ENCODE measurements at places on chromosomes 1 and 21.

DNA sequence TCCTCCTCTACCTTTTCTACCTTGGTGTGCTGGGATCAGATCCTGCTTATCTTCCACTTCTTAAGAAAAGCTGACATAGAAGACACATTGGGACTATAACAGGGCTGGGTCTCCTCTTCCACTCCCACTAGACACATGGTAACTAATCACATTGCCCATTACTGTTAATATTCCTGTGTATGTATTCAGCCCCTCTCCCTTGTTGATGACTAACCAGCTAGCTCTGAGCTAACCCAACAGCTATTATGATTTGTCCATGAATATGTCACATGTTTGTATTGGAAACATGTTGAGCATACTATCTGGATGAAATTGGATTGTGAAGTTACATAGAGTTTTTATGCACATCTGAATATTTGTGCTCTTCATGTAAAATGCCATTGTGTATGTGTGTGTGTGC, 52.9 kb downstream of the MPZL1 start:
- no peak for DNase-seq

- DNase-seq, result no peak
Measured at GRCh38 chr1:49051647-49052046, 275.0 kb upstream of the BEND5 start.

GRCh38 chr1:224193319-224193966, 10.4 kb downstream of the DEGS1 start:
- no peak for DNase-seq

GRCh38 chr1:15959827-15960446, 16.0 kb downstream of the ZBTB17 start:
- DNase-seq, result no peak

GRCh38 chr1:6342056-6342455, 51.5 kb downstream of the ACOT7 start:
- DNase-seq, result peak; percentile 67

- DNase-seq, result no peak
Measured at GRCh38 chr1:209736490-209737117, 19.2 kb upstream of the TRAF3IP3 start.

DNA sequence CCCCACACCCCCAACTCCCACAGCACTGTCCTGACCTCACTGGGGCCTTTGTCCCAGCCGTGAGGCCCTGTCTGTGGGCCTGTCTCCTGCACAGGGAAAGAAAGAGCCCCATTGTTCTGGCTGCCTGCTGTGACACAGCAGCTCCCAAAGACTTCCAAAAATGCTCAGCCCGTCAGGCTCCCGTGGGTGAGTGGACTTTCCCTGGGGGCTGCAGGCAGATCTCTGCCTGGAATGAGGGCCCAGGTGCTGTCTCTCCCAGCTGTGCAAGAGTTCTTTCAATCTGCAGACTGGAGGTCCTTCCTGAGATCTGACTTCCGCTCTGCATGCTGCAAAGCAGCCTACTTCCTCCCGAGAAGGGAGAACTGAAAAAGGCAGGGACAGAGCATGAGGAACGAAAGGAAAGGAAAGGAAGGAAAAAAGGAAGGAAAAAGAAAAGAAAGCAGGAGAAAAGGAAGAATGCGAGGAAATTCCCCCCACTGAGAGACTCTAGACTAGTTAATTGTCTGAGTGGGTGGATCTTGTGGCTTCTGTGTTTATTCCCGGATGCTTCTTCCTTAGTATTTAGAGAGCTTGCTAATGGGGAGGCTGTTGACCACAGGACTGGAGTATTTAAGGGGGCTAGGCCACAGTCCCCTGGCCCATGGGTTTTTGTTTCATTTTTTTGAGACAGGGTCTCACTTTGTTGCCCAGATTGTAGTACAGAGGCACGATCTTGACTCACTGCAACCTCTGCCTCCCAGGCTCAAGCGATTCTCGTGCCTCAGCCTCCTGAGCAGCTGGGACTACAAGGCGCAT, 15.0 kb downstream of the NES start:
- DNase-seq, result no peak

DNA sequence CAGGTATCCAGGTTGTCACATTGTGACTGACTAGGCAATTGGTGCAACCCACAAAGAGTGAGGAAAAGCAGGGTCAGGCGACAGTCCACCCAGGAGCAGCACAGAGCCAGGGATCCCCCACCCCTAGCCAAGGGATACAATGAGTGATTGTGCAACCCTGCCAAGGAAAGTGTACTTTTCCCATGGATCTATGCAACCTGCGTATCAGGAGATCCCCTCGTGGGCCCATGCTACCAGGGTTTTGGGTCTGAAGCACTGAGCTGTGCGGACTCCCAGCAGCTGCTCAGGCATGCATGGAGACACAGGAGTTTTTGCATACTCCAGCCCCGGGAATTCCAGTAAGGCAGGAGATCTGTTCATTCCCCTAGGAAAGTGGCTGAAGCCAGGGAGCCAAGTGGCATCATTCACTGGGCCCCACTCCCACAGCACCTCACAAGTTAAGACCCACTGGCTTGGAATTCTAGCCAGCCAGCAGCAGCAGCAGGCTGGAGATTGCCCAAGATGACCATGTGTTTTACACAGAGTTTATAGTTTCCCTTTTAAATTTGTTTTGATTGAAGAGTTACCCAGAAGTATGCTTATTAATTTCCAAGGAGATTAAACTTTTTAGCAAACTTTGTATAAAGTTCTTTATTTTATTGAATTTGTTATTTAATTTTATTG, 136.0 kb downstream of the LTN1 start:
- peak; percentile 5 for DNase-seq

DNA sequence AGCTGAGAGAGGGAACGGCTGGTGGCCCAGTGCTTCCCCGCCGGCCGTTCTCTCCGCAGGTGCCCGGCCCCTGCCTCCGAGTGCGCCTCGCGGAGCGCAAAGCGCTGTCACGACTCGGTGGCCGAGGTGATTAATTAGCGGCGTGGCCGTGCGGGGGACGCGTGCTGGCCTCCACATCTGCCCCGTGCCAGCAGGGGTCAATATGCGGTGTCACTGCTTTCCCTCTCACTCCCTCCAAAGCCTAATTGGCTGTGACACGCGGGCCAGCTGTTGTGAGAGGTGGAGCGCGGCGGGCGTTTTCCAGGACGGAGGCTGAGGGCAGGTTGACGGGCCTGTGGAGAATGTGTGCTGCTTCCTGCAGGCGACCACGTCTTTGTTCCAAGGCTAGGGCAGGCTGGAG, 239.0 kb downstream of the LMX1A start:
- DNase-seq, result no peak

GRCh38 chr1:151130987-151131586, 15.3 kb downstream of the SEMA6C start:
- peak; percentile 82 for DNase-seq

GRCh38 chr1:35030756-35031446, 844 bp downstream of the ZMYM6 start:
- DNase-seq, result peak; percentile 49

DNA sequence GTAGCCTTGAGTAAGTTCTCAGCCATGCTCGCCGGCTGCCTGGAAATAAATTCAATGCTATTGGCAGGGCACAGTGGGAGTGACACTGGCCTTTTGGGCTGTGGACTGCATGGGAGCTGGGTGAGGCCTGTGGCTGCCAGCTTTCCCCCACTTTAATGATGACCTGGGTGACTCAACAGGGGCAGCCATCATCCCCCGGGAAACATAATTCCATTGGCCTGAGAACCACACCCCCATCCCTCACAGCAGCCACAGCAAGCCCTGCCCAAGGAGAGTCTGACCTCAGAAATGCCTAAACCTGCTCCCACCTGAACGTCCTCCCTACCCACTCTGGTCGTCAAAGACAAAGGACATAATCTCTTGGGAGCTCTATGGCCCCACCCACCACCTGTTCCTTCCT, 384.0 kb downstream of the LTN1 start:
- no peak for DNase-seq

- no peak for DNase-seq
Measured at GRCh38 chr1:15941899-15942660, 33.8 kb downstream of the ZBTB17 start.

- DNase-seq, result no peak
Measured at GRCh38 chr1:227521782-227522181, 41.6 kb upstream of the ZNF678 start.

GRCh38 chr1:111862599-111862998, 106.9 kb downstream of the DDX20 start:
- no peak for DNase-seq

- no peak for DNase-seq
Measured at GRCh38 chr1:101250656-101251272, 13.9 kb downstream of the S1PR1 start.

DNA sequence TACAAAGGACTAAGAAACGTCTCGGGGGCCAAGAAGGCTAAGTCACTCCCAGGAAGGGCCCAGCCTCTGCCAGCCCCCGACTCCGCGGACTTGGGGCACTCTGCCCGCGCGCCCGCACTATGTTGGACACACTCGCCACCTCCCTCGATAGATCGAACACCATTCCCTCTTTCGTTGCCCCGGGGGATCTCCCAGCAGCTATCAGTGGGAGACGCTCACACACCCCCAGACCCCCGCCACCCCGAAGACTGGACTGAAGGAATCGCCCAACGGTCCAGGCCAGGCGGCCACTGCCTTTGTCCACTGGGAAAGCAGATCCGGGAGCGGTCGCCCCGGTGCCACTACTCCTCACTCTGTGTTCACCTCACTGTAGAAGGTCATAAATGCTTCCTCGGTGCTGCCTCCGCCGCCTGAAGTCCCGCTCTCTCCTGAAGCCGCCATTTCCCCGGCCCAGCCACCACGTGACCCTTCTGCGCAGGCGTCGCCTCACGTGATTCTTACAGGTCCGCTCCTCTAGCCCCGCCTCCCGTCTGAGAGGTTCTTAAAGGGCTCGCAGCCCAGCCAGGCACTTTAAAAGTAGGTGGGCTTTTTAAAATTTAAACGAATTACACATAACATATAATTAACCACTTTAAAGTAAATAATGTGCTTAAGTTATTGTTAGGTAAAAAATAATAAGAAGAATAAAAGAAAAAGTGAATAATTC, at the start of gene DNAJC8:
Gene DNAJC8 (minus strand): TSS at position 472 of the 706 bp plus-strand sequence. CDS start 31 bp downstream, at position 441.
- DNase-seq, result peak; percentile 88

DNA sequence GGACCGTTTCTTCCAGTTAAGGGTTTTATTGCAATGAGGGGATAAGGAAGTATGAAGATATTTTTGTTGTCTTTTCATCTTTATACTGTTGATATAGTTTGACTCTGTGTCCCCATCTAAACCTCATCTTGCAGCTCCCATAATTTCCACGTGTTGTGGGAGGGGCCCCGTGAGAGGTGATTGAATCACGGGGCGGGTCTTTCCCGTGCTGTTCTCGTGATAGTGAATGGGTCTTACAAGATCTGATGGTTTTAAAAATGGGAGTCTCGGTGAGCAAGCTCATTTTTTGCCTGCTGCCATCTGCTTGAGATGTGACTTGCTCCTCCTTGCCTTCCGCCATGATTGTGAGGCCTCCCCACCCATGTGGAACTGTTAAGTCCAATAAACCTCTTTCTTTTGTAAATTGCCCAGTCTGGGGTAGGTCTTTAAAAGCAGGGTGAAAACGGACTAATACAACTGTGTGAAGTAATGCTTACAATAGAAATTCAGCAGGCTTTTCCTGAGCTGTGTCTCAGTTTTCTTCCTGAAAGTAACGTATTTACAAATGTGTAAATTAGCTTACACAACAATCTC, 377.3 kb downstream of the SIPA1L2 start:
- no peak for DNase-seq

DNA sequence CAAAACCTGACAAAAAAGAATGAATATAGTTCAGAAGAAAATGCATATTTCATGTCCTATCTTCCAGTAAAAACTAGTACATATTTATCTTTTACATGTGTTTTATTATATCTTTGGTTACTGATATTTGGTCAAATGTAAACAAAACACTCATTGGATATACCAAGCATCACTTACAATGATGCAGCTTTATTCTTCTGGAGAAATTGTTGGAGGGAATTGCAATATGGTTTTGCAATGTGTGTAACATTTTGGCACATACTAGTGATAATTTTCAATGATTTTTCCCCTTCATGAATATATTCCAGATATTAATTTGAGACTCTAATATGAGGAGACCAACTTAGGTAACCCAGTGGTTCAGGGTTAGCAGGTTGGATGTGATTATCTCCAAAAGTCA, 146.1 kb downstream of the ZC3H11B start:
- no peak for DNase-seq

DNA sequence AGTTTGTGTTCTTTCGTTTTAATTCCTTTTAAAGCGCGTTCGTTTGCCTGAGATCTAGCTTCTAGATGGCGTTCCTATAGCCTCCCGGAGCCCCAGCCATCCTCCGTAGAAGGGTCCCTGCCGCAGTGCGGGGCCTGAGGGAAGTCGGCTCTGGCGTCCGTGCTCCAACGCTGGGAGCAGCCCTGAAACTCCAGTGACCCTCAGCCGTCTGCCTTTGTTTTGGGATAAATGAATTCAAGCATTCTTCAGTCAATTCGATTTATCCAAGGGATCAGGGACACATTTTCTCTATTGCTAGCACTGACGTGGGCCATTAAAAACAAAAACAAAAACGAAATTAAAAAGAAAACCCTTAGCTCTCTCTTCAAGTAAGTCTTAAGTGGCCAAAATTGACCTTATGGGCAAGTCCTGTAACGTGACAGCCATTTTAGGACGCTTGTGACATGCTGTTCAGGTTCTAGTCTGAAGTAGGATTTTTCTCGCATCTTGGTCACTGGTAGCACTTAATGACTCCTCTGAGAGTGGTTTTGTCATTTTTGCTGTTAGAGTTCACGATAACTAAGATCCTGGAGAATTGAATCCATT, 742 bp upstream of the HSPA13 start:
- DNase-seq, result peak; percentile 38

DNA sequence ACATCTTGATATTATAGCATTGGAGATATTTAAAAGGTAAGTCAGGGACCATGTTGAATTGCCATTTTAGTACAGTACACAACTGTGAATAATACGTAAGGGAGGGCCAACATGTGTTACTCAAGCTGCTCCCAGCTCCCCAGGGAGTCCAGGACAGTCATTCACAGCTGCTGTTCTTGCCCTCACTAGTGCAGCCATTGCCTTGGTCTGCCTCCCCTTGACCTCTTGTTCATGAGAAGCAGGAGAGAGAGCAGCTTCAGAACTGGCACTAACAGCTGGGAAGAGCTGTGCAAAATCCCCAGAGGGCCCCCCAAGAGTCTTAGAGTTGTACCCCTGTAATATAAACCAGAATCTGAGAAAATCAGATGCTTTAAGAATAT, 16.4 kb downstream of the TCEANC2 start:
- peak; percentile 17 for DNase-seq

DNA sequence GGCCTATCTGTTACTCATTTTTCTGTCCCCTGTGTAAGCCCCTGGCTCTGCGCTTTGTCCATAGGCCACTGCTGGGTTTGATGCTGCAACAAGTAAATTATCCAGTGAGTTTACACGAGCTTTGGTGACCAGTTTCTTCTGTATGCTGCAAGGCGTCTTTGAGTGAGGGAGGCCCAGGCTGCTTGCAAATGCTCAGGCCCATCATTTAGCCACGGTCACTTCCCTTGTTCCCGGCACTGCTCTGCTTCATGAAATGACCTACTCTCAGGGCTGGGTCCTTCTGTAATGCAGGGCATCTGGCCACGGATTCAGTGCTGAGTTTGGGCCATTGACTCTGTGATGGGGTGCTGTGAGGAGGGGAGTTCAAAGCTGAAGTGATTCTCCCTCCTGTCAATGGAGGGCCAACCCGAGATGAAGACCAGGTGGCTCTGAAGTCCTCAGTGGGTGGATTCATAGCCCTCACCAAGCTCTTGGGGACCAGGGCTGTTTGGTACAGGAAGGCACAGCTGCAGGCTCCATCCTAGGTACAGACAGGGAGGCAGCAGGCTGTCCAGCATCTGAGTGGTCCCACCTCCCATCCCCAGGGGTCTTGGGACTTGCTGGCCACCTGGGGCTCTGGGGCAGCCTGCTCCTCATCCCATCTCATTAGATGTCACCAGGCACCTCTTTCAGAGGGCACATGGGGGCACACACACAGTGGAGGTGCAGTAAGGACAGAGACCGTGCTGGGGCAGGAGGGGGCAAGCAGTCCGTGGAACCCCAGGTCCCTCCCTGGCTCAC, 21.7 kb downstream of the LHX4 start:
- DNase-seq, result no peak
